Stimulated activated CD4-positive, alpha-beta T cell treated with anti-CD3 and anti-CD28 coated beads, Interleukin-4, amount 100 ng/mL, for 4 hours (primary cell): ENCODE measurements at places on chromosomes 3 and 15.

DNA sequence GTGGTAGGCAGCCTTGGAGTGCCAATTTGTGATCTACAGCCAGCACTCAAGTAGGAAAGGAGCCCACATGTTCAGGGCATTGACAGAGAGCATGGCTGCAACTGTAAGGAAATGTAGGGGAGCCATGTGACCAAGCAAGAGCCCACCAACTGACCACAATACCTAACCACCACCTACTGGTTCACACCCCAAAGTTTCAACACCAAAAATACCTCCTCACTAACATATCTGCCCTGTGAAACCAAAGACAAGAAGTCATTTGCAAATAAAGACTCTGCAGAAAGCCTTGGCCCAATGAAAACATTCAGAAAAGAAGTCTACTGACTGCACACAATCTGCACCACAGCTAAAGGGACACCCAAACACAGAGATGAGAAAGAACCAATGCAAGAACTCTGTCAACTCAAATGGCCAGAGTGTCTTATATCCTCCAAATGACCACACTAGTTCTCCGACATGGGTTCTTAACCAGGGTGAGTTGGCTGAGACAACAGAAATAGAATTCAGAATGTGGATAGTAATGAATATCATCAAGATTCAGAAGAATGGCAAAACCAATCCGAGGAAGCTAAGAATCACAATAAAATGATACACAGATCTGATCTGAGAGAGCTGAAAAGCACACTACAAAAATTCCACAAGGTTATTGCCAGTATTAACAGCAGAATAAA is 40.6 kb downstream of the SLC9C1 start:
- no peak for DNase-seq

DNA sequence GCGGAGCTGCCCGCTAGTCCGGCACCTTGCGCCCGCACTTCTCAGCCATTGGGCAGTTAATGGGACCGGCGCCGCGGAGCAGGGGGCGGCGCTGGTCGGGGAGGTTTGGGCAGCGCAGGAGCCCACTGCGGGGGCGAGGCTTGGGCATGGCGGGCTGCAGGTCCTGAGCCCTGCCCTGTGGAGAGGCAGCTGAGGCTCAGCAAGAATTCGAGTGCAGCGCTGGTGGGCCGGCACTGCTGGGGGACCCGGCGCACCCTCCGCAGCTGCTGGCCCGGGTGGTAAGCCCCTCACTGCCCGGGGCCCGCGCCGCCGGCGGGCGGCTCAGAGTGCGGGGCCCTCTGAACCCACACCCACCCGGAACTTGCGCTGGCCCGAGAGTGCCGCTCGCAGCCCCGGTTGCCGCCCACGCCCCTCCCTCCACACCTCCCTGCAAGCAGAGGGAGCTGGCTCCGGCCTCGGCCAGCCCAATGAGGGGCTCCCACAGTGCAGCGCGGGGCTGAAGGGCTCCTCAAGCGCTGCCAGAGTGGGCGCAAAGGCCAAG is 835.0 kb downstream of the TBL1XR1 start:
- DNase-seq = no peak

DNA sequence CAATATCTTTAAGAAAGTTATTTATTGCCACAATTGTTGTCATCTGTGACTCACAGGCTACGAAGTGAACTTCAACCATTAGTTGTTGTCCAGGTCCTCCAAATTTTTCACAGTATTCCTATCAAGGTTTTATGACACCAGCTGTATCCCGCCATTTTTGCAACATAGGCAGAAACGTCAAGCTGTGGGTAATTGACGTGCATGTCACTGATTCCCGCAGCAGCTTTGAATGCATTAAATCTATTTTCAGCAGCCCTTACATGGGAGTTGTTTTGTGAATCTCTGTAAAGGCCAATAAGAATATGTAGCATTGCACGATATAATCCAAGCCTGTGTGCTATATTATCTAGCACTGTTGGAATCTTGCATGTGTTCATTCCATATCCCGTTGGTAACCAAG is 109.1 kb upstream of the TOPAZ1 start:
- DNase-seq = no peak

DNA sequence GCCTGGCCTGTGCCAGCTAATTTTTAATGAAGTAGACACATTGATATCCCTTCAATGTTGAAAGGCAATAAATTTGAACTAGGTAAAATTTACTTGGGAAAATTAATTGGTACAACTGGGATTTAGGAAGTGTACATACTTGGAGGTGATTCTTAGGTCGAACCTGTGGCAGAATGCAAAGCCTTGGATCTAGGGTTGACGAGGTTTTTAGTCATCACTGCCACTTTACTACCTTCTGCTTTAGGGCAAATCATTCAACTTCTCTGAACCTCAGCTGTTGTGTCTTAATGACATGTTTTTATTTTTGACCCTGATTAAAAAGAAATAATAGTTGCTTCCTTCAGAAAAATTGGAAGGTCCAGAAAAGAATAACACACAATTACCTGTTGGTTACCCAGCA is 2.5 kb downstream of the APPL1 start:
- no peak for DNase-seq

DNA sequence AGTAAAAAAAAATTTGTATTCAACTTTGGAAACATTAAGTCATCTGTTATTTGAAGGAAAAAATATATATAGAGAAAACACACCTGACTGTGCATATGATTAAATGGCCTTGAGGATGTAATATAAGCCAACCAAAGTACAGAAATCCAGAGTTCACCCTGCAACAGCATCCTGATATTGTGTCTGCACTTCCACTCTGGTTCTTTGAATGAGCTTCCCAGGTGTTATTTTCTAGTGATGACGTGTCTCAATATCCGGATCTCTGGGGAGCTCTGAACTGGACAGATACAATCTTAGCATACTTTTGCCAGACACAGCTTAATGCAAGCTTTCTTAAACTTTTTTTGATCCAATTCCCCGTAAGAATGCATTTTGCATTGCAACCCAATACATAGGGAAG is 19.5 kb upstream of the PIK3CB start:
- DNase-seq = no peak

GRCh38 chr3:71955240-71956068 is 170.5 kb upstream of the PROK2 start:
- no peak for DNase-seq

DNA sequence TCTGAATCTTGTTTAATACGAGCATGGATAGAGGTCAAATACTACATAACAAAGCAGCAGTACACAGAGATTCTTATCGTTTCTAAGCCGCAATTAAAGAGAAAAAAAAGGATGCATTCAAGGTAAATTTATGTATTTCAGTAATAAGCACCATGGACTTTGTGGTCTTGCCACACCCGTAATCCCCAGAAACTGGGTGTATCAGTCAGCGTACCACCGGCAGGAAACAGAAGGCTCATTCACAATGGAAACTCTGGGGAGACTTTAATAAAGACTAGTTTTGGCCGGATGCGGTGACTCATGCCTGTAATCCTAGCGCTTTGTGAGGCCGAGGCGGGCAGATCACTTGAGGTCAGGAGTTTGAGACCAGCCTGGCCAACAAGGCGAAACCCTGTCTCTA is 81.9 kb upstream of the ZNF280D start:
- DNase-seq = no peak
